Stimulated activated CD4-positive, alpha-beta T cell treated with anti-CD3 and anti-CD28 coated beads, Interleukin-2, amount 100 ng/mL, for 48 hours (primary cell): ENCODE measurements at places on chromosomes 2 and 18.

DNA sequence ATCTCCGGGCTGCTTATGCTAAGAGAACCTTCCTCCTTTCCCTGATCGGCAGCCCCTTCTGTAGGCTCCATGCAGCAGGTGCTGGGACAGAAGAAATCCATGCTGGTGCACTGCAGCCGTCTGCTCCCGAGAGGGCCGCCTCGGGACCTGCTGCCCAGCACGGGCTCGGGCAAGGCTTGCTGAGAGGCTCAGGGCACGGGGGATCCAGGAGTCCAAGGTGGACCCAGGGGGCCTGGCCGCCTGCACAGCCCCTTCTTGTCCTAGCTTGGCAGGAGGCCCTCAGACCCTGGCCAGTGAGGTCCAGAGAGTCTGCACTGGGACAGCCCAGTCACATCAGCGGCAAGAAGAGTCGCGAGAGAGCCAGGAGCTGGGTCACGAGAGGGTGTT, 13.3 kb upstream of the DUSP2 start:
- no peak for DNase-seq

DNA sequence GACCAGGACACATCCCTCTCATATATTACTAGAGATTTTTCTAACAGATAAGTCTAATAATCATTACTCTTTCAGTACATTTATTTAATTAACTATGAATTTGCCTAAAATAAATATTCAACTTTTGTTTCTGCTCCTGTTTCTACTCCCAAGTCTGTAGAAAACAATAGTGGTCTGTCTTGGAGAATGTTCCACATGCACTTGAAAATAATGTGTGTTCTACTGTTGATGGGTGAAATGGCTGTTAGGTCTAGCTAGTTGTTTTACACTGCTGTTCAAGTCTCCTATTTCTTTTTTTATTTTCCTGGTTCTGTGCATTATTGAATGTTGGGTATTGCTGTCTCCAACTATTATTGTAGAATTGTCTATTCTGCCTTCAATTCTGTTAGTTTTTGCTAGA, 47.2 kb downstream of the SPOPL start:
- DNase-seq, result no peak

- DNase-seq, result no peak
Measured at GRCh38 chr2:125721072-125721721, 934.8 kb upstream of the GYPC start.

GRCh38 chr2:136247204-136247950, 129.4 kb upstream of the CXCR4 start:
- peak; percentile 51 for DNase-seq

DNA sequence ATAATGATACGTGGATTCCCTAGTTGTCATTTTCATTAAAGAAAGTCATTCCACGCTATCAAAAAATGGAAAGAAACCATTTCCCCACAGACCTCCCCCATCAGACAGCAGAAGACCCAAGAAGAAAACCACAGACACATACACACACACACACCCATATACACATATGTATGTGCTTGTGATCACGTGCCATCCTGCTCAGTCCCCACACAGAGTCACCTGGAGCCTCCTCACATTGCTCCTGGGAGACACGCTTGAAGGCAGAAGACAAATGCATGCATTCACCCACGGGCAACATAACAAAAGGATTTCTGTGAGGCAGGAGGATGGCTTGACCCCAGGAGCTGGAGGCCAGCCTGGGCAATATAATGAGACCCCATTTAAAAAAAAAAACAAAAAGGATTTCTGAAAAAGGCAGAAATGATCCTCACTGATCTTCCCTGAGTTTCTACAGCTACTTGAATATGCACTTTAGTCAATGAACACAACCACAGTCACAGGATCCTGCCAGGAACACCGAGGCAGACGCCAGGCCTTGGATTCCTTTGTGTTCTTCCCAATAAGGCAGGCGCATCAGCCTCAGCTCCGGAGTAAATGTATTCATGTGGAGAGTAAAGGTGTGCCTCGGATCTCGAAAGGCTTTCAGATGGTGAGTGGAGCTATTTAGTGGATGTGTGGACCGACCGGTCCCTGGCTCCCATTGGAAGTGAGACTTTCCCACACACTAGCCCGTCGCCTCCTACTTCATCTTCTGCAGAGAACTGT, 21.0 kb downstream of the TGFBRAP1 start:
- no peak for DNase-seq

GRCh38 chr2:101806123-101806522, 108.6 kb downstream of the MAP4K4 start:
- no peak for DNase-seq

- DNase-seq, result no peak
Measured at GRCh38 chr2:79901161-79901560, 388.3 kb downstream of the CTNNA2 start.
